ENCODE measurements at places on chromosomes 13 and 19. TPM values are rescaled to one million over a fixed set of nuclear protein-coding genes. Genes with fewer than 3 reads are reported as not detected.

Gene FPR2
- not detected for total RNA-seq

Gene CLEC11A
- 1.6 TPM for total RNA-seq

Gene HSPB6
- total RNA-seq, result 0.09 TPM

Gene RASL11A
- 2.2 TPM for total RNA-seq

Gene GRIN3B
- total RNA-seq, result 0.33 TPM

Gene SRRM5
- total RNA-seq, result under 0.01 TPM

Gene MIA
- not detected for total RNA-seq

Gene PLEKHA4
- 7.6 TPM for total RNA-seq

Gene GIPC1
- 122 TPM for total RNA-seq

Gene PRR36
- not detected for total RNA-seq

Gene C5AR1
- not detected for total RNA-seq

Gene IL11
- not detected for total RNA-seq

Gene PSG1
- not detected for total RNA-seq

Gene SMIM44
- total RNA-seq, result not detected

Gene ZNF836
- 7.3 TPM for total RNA-seq

Gene CEACAM18
- total RNA-seq, result not detected

Gene FCGBP
- total RNA-seq, result 0.17 TPM

Gene SWSAP1
- 1.1 TPM for total RNA-seq

Gene TSSK6
- 0.87 TPM for total RNA-seq

Gene PEAK3
- 0.22 TPM for total RNA-seq

Gene FPR1
- total RNA-seq, result not detected

Gene MAU2
- 25.2 TPM for total RNA-seq

Gene CASP14
- total RNA-seq, result not detected

Gene MYO16
- total RNA-seq, result under 0.01 TPM

Gene CGB2
- not detected for total RNA-seq

Gene ADPRHL1
- total RNA-seq, result 0.34 TPM

Gene ICAM5
- under 0.01 TPM for total RNA-seq

Gene PLA2G4C
- 34.8 TPM for total RNA-seq

Gene SLC25A41
- not detected for total RNA-seq

Gene PABPC3
- 0.09 TPM for total RNA-seq

Gene KHSRP
- total RNA-seq, result 93.3 TPM

Gene C13orf46
- total RNA-seq, result under 0.01 TPM

Gene GPR180
- 7.7 TPM for total RNA-seq

Gene CCL25
- total RNA-seq, result not detected

Gene TGFBR3L
- not detected for total RNA-seq

Gene TMC4
- total RNA-seq, result 0.34 TPM
